ENCODE measurements at places on chromosomes 1 and 21.

DNA sequence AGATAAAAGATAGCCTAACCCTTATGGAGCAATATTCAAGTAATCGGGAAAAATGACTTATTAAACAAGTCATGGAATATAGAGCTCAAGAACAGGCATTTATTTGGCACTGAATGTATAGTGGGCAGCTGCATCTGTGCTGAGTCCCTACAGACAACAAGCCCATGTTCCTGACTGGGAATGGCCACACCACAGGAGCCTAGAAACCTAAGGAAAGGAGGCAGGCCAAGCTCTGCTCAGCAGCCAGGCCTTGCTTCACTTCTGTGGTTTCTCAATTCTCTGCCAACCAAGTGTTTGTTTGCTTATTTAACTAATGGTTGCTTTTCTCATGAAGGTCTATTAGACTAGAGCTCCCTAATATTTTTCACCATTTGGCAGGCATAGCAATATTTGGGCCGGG, 21.5 kb downstream of the AK2 start:
- no peak for DNase-seq

DNA sequence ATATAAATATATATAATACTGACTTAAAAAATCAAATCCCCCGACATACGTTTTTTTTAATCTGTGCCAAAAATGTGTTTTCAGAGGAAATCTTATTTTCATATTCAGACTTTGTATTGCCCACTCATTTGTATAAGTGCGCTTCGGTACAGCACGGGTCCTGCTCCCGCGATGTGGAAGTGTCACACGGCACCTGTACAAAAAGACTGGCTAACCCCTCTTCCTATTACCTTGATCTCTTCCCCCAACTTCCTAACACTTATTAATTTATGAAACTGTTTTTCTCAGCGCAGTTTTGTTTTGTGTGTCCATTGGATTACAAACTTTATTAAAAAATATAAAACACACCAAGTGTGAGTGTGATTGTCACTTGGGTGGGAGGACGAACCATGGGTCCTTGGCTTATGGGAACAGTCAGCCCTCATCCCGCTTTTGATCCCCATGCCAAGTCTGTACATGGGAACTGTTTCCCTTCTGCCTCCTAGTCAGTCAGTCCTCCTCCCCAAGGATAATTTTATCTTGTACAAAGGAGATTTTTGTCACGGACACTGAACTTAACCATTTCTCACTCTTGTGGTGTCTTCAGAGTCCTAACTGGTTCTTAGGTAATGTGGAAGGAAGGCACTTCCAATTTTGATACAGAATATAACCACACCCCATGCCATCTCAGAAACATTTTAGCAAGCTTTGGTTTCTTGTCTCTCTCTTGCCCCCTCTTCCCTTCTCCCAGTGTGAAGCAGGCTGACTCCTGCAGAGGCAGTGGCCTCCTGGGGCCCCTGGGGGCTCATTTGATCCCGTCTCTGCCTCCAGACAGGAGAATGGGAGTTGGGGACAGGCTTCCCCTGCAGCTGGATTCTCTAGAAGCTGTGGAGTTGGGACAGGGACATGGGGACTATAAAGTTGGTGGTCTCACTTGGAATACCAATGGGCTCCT, 35.5 kb downstream of the ZBTB17 start:
- no peak for DNase-seq

DNA sequence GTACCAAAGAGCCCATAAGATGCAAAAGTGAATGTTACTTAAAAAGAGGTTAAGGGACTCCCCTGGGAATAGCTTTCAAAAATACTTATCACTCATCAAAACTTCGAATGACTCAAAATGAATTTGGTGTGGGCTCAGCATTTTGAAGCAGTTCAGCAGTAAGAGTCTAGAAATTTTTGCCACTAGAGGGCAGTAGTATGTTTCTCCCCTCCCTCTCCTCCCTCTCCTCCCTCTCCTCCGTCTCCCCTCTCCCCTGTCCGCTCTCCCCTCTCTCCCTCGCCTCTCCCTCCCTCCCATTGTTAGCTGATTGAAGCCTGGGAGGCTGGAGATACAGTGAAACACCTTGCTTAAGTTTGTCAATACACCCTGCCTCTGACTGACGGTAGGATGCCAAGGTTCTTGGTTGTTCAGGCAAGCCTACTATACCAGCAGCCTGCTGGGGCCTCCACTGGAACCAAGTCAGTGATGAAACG, 70.8 kb upstream of the TENT5C start:
- no peak for DNase-seq

GRCh38 chr1:8283058-8283884, 34.6 kb upstream of the SLC45A1 start:
- DNase-seq = no peak

DNA sequence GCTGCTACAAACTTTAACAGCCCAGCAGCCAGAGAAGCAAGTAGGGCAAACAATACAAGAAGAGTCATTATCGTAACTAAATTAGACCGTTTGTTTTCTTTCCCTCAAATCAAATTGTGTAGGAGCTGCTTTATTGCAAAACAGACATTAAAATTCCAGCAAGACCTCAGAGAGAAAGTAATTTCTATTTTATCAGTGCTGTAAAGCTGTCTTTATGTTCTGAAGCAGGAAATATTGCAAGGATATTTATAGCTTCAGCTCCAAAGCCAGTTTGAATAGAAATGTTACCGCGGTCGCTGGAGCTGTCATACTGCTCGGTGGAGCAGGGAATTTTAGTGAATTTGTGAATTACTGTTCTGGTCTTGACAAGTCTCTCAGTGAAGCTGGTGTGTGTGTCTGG, 503.8 kb upstream of the PLXNA2 start:
- no peak for DNase-seq

GRCh38 chr21:28856588-28857250, 136.0 kb downstream of the LTN1 start:
- no peak for DNase-seq

- DNase-seq = no peak
These were observed 48.5 kb upstream of the FBXO28 start for GRCh38 chr1:224065455-224065854.

GRCh38 chr1:60068393-60069045, 5.1 kb downstream of the C1orf87 start:
- DNase-seq = no peak
